Fibroblast of mammary gland (primary cell): ENCODE measurements at places on chromosomes 16 and 17.

- DNase-seq: no peak
Observed at GRCh38 chr17:11240041-11240840, 772 bp upstream of the SHISA6 start.

DNA sequence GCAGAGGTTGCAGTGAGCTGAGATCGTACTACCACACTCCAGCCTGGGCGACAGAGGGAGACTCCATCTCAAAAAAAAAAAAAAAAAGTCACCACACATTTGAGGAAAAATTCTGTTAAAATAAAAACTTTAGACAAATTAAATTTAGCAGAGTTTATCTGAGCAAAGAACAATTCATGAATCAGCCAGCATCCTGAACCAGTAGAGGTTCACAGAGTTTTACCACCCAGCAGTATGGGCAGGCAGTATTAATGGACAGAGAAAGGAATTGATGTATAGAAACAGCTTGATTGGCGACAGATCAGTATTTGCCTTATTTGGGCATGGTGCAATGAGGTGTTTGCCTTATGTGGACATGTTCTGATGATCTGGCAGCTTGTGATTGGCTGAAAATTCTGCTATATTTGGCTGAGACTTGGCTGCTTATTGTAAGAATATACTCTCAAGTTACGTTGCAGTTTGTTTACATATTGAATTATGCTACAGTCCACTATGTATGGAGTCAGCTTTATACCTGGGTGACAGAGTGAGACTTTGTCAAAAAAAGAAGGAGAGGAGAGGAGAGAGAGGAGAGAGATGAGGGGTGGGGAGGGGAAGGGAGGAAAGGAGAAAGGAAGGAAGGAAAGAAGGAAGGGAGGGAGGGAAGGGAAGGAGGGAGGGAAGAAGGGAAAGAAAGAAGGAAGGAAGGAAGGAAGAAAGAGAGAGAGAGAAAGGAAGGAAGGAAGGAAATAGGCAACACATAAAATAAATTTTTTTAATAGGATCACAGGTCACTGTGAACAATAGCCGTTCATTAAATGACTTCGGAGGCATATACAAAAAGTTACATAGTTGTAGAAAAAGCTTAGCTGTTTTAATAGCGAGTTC is 14.6 kb downstream of the ABCC3 start:
- DNase-seq: peak; percentile 64

- DNase-seq: peak; percentile 95
Observed at GRCh38 chr17:51259564-51260236, at the start of gene MBTD1. Gene MBTD1, minus strand, starts transcription at chr17:51260049. Its CDS starts 34,888 bp downstream, at chr17:51225161.

- DNase-seq: no peak
Observed at GRCh38 chr17:81904600-81905423, 2.8 kb downstream of the NPB start.

- no peak for DNase-seq
Observed at GRCh38 chr17:64779376-64780095, 117.4 kb upstream of the SMURF2 start.

- no peak for DNase-seq
Observed at GRCh38 chr17:28860363-28860808, 5.6 kb downstream of the ERAL1 start.
